Tibial nerve (tissue), 4 donors: ENCODE measurements at places on chromosomes 5 and 9. TPM values are rescaled to one million over a fixed set of nuclear protein-coding genes. Genes with fewer than 3 reads are reported as not detected.

Gene SPINK7
- not detected for total RNA-seq

Gene LIFR
- 208 TPM for total RNA-seq

Gene SLC6A18
- total RNA-seq = not detected

Gene TAF11L2
- total RNA-seq = not detected

Gene F2RL1
- total RNA-seq = 0.30 TPM

- H3K27me3 ChIP-seq = no peaks in the 10 kb centered on the region
- peak within 1 kb of the TSS; percentile 85 for H3K4me3 ChIP-seq
- no peaks in the 10 kb centered on the region for H3K36me3 ChIP-seq
- peak; percentile 43 for DNase-seq
- peak within 1 kb of the TSS; percentile 62 for H3K27ac ChIP-seq
Measured at GRCh38 chr5:123036391-123037103, at the start of gene PPIC. PPIC (minus strand) TSS chr5:123036725; CDS start chr5:123036625, 100 bp downstream.

DNA sequence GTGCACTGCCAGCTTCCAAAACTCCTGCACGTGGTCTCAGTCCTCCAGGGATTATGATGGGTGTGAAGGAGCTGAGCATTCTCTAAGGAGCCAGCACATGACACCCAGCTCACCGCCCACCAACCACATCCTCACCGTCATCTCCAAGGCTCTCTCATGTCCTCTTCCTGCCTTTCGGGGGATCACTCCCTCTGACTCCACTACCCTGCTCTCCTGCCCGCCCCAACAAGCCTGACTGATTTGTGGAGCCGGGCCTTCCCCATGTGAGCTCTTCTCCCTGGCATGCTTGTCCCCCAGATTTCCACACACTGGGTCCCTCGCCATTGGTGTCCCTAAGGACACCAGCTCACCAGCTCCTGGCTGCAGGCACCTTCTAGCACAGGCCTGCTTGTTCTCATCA is 1.9 kb downstream of the ABO start:
- no peak overlapping the region for H3K27ac ChIP-seq
- no peak for DNase-seq
- no peaks in the 10 kb centered on the region for H3K36me3 ChIP-seq
- H3K27me3 ChIP-seq = peaks cover 36% of the 10 kb centered on the region
- no peak overlapping the region for H3K4me3 ChIP-seq
- H3K4me1 ChIP-seq = no peaks in the 10 kb centered on the region

DNA sequence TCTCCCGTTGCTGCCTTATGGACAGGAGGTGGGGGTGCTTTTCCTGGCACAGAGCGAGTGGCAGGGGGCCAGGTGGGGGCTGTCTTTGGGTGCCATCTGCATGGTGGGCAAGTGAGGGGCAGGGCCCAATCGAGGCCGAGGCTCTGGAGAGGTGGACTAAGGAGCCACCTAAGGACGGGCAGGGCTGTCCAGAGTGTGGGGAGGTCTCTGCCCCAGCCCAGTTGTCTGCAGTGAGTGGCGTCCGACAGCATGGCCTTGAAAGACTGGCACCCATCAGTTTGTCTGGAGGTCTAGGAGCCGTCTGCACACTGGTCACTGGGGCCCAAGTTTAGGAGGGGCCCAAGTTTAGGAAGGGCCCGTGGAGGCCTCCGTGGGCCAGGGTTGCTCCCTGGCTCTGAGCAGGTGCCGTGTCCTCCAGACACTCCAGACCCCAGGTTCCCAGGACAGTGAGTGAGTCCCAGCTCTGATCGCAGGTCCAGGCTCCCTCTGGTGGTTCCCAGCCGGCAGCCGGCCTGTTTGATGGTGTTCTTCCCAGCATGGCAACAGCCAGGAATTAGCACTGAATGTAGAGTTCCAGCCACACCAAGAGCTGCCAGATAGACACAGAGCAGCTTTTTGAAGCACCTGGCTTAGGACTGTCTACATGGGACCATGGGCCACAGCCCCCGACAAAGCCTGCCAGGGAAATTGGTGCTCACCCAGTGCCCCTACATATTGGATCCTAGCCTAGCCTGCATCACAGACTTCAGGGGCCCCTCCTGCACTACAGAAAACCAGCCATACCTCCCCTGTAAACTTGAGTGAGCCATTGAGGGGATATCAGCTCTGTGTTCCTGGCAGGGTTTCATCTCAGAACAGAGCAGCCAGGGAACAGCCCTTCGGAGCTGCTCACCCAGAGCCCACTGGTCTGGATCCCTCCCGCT is 120.9 kb downstream of the WNK2 start:
- peaks cover 14% of the 10 kb centered on the region for H3K4me1 ChIP-seq
- no peaks in the 10 kb centered on the region for H3K27me3 ChIP-seq
- DNase-seq = peak; percentile 58
- H3K4me3 ChIP-seq = no peak overlapping the region
- H3K27ac ChIP-seq = no peak overlapping the region

GRCh38 chr5:172549696-172550095 is 91.4 kb upstream of the NEURL1B start:
- H3K36me3 ChIP-seq = no peaks in the 10 kb centered on the region
- no peak overlapping the region for H3K27ac ChIP-seq
- H3K4me1 ChIP-seq = no peaks in the 10 kb centered on the region
- DNase-seq = no peak
- no peak overlapping the region for H3K4me3 ChIP-seq

DNA sequence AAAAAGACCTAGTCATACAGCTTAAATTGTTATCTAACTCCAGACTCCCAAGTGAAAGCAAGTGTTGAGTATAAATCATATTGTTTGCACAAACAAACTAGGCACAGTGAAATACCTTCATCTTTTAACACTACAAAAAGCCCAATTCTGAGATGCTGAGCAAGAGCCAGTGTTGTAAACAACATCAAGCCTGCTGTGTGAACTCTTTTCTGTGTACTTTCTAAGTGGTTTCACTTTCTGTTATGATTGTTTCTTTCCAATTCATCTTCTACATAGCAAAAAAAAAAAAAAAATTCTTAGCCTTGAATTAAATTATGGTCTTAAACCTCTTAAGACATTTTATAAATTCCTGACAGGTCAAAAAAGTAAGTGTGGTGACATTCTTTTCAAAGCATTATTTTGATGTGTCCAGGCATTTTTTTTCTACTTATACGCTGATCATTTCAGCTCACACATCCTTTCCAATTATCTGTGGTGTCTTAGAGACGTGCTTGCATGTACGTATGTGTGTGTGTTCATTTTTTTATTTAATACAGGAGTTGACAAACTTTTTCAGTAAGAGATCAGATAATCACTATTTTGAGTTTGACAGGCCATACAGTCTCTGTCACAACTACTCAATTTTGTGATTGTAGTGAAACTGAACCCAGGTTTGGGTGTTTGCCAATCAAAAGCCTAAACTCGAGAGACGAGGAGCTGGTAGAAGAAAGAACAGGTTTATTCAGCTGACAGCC is 556.1 kb downstream of the CDH9 start:
- no peak for DNase-seq
- H3K36me3 ChIP-seq = no peaks in the 10 kb centered on the region
- no peak overlapping the region for H3K27ac ChIP-seq
- H3K27me3 ChIP-seq = no peaks in the 10 kb centered on the region
- no peaks in the 10 kb centered on the region for H3K4me1 ChIP-seq

DNA sequence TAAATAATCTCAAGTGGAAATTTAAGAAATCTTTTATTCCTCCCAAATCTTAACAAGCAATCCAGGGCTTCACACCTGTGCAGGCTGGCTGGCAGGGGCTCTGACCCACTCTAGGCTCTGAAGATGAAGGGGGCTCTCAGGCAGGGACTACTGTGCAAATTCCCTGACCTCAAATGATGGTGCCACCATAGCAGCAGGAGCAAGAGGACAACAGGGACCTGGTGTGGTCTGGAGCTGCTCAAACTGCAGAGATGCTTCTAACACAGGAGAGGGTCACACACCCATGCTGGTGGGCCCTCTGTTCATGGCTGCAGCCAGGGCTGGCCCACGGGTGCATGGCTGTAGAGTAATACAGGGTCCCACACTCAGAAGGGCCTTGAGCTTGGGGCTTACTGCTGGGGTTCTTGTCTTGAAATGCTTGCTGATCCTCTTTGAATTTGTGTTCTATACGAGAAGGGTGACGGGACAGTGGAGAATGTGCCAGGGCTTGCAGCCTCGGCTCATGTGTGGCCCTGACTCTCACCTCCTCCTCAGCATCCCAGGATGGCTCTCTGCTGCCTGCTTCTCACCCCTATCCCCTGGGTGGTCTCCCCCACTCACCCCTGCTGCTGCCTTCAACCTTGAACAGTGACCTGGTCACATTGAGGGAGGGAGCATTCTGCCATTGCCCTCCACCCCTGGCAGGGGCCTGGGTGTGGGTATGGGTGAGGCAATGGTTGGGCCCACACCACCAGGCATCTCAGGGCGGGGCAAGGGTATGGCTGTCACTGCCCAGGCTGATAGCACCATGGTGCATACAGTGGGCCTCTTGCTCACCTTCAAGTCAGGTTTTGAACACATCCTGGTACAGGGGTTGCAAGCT is 191.7 kb downstream of the FSTL4 start:
- DNase-seq = no peak
- H3K27ac ChIP-seq = no peak overlapping the region
- H3K27me3 ChIP-seq = no peaks in the 10 kb centered on the region
- no peaks in the 10 kb centered on the region for H3K4me1 ChIP-seq
- no peak overlapping the region for H3K4me3 ChIP-seq

DNA sequence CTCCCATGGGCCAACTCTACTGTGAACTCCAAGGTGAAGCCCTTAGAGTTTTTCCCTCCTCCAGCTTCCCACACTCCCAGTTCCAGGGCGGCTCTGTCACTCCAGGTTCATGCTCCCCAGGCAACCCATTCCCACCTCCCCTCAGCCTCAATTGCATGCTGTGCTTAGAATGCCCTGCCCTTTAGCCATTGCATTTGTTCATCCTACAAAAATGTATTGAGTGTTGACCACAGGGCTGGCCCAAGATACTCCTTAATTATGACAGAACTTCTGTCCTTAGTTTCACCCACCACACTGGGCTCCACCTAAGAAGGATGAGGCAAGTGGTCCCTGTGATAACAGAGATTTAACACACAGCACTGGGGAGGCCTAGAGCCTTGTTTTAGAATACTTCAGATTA is 236.1 kb downstream of the ADAMTSL1 start:
- no peak overlapping the region for H3K4me3 ChIP-seq
- H3K27me3 ChIP-seq = no peaks in the 10 kb centered on the region
- H3K27ac ChIP-seq = no peak overlapping the region
- DNase-seq = no peak

DNA sequence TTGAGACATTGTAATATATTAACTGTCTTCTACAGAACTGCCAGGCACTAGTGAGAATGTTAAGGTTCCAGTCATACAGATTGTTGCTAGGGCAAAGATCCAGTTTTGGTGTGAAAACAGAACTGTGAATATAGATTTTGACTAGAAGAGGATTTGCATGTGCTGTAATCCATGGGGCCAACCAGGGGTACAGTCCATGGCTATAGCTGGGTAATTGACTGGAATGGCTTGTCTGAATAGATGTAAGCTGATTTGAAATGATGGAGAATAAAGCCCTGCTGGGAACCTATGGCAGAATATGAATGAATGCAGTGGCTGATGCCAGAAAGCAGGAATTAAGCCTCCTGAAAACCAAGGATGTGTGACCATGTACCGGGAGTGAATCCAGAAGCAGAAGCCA is 748.5 kb upstream of the CDH10 start:
- H3K36me3 ChIP-seq = no peaks in the 10 kb centered on the region
- no peak for DNase-seq
- no peaks in the 10 kb centered on the region for H3K27me3 ChIP-seq
- no peak overlapping the region for H3K4me3 ChIP-seq
- no peak overlapping the region for H3K27ac ChIP-seq

- no peaks in the 10 kb centered on the region for H3K4me1 ChIP-seq
- H3K27ac ChIP-seq = no peak overlapping the region
- H3K36me3 ChIP-seq = no peaks in the 10 kb centered on the region
- no peak overlapping the region for H3K4me3 ChIP-seq
Measured at GRCh38 chr5:158235159-158235547, 376.2 kb upstream of the CLINT1 start.
